Right renal cortex interstitium (tissue), 3 donors: ENCODE measurements at places on chromosomes 16 and 17. TPM values are rescaled to one million over a fixed set of nuclear protein-coding genes. Genes with fewer than 3 reads are reported as not detected.

DNA sequence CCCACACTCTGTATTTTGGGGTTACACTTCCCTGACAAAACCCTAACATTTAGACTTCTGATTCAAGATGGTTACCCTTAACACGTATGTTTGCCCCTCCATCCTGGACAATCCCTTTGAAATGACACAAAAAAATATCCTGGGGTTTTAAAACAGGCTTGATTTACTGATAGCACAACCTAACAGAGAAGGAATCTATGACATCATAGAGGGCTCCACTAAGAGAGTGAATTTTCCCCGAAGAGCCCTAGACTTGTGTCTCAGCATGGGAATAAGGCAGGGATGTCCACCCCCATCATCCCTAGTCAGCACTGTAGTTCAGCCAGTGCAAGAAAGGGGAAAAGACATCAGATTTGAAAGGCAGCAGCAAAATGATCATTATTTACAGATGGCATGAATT is 15.8 kb upstream of the SRCIN1 start:
- no peak for DNase-seq

- DNase-seq = no peak
Observed at GRCh38 chr16:89325861-89326471, 108.5 kb downstream of the ZNF778 start.

GRCh38 chr17:32388613-32389459 is 38.9 kb downstream of the ZNF207 start:
- DNase-seq = no peak

- no peak for DNase-seq
Observed at GRCh38 chr17:64406321-64407200, 15.9 kb upstream of the PECAM1 start.

GRCh38 chr17:1714980-1715802 is 5.0 kb upstream of the TLCD2 start:
- no peak for DNase-seq

- no peak for DNase-seq
Observed at GRCh38 chr17:56982312-56982711, 4.4 kb downstream of the SCPEP1 start.

GRCh38 chr17:49603720-49604119 is 28.0 kb downstream of the NXPH3 start:
- no peak for DNase-seq

DNA sequence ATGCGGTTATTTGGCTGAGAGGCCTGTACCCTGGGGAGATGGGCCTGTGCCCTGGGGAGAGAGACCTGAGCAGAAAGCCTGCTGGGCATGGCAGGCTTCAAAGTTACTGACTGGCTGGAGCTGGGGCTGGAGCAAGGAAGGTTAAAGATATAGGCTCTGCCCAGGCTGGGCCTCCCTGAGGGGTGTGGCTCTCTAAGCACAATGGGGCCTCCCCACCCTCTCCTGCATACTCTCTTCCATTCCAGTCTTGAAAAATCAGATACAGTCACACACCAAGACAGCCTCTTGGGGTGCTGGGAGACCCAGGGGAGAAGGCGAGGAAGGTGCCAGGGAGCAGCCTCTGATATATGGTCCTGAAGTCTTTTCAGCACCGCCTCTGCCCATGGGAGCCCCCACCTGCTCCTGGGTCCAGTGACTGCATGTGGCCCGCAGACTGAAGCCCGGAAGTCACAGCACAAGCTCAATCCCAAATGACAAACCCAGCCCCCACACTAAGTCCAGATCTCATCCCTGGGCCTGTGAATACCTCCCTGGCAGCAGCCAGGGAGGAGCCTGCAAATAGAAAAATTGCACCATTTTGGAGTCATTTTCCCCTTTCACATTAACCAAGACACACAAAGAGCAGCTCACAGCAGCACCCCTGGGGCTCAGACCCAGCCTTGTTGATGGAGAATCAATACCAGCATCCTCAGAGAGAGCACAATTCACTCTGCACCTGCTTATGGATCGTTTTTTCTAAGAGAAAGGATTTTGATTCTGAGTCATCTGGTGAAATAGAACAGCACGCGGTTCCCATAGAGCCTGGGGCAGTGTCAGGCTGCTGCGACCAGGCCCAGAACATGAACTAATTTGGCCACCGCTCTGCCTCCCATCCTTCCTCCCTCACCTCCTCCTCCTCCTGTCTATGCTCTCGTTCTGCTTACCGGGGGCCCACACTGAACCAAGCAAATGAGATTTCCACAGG is 25.6 kb upstream of the CACNG1 start:
- no peak for DNase-seq

- no peak for DNase-seq
Observed at GRCh38 chr17:64061178-64061898, 40.9 kb upstream of the ICAM2 start.

GRCh38 chr17:67244431-67245072 is 444 bp downstream of the HELZ start:
- DNase-seq = no peak

- no peak for DNase-seq
Observed at GRCh38 chr17:35875072-35875799, 4.9 kb downstream of the CCL5 start.

GRCh38 chr17:39225308-39225958 is at the start of gene STAC2:
Gene STAC2, minus strand, starts transcription at chr17:39225945. Its CDS starts 443 bp downstream, at chr17:39225502.
- DNase-seq = no peak

- no peak for DNase-seq
Observed at GRCh38 chr16:4105848-4106247, 10.4 kb downstream of the ADCY9 start.

DNA sequence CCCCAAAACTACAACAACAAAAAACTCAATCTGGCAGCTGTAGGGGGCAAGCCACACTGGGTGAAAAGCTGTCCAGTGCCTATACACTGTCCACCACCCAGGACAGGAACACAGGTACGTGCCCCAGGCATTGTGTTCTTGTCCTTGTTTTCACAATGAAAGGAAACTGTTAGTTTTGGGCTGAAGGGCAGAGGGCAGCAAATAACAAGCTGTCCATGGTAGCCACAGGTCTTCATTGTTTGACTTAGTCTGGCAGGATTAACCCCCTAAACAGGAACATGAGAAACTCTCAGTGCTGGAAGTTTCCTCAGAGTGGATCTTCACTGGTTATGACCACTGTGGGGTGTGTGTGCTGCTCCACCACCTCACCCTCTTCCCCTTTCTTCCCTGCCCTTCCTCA is 224.6 kb upstream of the N4BP1 start:
- DNase-seq = no peak

DNA sequence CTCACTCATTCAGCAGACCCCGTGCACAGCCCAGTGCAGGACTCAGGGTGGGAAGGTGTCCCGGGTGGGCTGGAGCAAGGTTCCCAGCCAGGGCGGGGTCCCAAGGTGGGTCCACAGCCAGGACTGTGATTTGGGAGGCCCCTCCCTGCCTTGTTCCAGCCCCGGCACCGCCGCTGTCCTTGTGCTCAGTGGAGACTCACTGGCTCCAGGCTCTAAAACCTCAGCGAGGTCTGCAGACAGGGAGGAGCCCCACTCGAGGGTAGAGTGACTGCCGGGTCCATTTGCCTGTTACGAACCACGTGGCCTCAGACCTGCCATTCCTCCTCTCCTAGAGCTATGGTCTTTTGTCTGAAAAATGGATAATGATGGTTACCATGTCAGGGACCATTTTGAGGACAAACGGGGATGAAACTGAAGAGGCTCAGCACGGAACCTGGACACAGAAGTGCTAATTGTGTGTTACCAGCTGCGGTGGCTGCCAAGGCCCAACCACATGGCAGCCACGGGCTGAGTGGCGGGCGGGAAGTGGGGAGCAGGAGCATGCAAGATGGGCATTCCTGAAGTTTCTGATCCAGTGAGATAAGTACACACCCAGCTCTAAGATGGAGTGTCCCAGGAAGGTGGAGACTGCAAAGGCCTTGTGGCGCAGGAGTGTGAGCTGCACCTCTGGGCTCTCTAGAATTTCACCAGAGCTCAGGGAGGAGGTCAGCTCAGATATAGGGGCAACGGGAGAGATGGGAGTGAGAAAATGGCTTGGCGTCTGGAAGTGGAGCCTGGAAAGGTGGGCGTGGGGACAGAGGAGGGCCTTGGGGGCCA is 317.6 kb downstream of the SEC14L1 start:
- no peak for DNase-seq

GRCh38 chr16:5693426-5693825 is 595.8 kb upstream of the EEF2KMT start:
- no peak for DNase-seq

DNA sequence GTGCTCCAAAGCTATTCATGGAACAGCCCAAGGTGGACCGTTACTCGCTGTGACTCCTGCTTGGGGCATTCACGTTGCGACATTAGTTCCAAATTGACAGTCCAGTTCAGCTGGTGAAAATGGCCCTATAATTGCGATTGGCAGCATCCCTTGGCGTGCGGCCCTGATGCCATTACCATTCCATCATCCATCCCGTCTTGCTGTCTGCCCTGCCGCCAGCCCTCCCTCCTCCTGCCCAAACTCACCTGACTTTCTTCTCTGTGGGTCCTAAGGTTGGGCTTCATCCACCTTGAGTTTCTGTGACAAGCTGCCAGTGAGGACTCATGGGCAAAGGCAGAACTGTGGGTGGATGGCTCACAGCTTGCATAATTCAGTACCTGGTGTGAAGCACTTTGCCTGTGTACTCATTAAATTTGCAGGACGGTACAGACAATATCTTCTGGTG is 104.6 kb downstream of the RPTOR start:
- DNase-seq = no peak

DNA sequence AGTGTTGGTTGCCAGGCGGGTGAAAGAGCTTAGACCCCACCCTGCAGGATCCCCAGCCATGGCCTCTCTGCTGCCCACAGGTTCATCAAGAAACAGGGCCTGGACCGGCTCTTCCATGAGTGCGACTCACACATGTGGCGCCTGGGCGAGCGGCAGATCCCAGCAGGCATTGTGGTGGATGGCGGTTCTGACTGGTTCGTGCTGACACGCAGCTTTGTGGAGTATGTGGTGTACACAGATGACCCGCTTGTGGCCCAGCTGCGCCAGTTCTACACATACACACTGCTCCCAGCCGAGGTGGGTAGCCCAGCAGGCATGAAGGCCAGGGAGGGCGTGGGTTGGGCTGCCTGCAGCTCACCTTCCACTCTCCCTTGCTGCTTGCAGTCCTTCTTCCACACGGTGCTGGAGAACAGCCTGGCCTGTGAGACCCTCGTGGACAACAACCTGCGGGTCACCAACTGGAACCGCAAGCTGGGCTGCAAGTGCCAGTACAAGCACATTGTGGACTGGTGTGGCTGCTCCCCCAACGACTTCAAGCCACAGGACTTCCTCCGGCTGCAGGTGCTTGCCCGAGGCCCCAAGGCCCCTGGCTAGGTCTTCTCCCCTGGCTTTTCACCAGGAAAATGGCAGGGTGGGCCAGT is 9.9 kb downstream of the XYLT2 start:
- no peak for DNase-seq

GRCh38 chr17:47949946-47950345 is 7.7 kb downstream of the PRR15L start:
- DNase-seq = no peak

- DNase-seq = no peak
Observed at GRCh38 chr17:66309793-66310192, 7.4 kb downstream of the PRKCA start.

GRCh38 chr16:74724820-74725549 is 24.3 kb upstream of the MLKL start:
- DNase-seq = no peak

The C1QTNF8 gene
- not detected for polyA plus RNA-seq

The ARHGAP44 gene
- polyA plus RNA-seq = 7.2 TPM

The CHST5 gene
- 0.62 TPM for polyA plus RNA-seq

The SMIM36 gene
- polyA plus RNA-seq = not detected

The CD300H gene
- polyA plus RNA-seq = 0.57 TPM

The MYOCD gene
- polyA plus RNA-seq = 5.8 TPM

The TAF1C gene
- polyA plus RNA-seq = 31.1 TPM

The SLC7A6OS gene
- 23.9 TPM for polyA plus RNA-seq

The ZNF750 gene
- 1.8 TPM for polyA plus RNA-seq

The HSD17B2 gene
- 9.2 TPM for polyA plus RNA-seq

The GRIN2C gene
- 0.10 TPM for polyA plus RNA-seq

The TBC1D3E gene
- polyA plus RNA-seq = not detected
